ENCODE measurements at places on chromosomes 2 and 18.

GRCh38 chr2:68134120-68134519 lies 23.6 kb upstream of the PNO1 start:
- no peak for DNase-seq

- no peak for DNase-seq
Observed at GRCh38 chr2:8395718-8396117, 286.1 kb upstream of the ID2 start.

GRCh38 chr18:21763846-21764646 lies 23.5 kb downstream of the MIB1 start:
- DNase-seq = no peak

DNA sequence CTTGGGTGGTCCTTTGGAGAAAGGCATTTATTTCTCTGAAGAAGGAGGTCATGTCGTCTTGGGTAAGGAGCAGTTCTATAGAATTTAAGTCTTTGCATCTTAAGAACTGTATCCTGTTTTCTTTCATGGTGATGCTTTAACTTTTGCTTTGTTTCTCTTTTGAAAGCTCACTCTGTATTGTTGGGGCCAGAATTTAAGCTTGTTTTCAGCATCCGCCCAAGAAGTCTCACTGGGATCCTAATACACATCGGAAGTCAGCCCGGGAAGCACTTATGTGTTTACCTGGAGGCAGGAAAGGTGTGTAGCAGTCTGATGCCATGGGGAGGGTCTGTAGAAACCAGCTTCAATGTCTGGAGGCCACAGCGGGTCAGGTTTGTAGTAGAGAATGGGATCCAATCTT lies 64.7 kb upstream of the TTC39C start:
- no peak for DNase-seq

GRCh38 chr2:139403948-139404347 lies 623.8 kb upstream of the NXPH2 start:
- DNase-seq = no peak

DNA sequence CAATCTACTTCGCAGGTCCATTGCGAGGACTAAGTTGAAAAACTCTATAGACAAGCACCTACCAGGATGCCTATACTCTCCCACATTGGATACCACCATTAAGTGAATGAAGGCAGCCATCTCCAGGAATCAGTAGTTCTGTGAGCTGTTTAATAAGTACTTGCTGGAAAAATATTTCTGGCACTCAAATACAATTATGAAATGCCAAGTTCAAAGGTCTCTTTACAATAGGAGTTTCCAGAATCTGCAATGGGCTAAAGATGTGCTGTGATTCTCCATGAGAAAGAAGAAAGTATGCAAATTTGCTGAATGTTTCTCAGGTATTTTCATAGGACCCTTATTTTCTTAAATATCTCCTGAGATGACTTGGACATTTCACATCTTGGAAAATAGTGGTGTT lies 103.0 kb downstream of the AP1S3 start:
- no peak for DNase-seq

DNA sequence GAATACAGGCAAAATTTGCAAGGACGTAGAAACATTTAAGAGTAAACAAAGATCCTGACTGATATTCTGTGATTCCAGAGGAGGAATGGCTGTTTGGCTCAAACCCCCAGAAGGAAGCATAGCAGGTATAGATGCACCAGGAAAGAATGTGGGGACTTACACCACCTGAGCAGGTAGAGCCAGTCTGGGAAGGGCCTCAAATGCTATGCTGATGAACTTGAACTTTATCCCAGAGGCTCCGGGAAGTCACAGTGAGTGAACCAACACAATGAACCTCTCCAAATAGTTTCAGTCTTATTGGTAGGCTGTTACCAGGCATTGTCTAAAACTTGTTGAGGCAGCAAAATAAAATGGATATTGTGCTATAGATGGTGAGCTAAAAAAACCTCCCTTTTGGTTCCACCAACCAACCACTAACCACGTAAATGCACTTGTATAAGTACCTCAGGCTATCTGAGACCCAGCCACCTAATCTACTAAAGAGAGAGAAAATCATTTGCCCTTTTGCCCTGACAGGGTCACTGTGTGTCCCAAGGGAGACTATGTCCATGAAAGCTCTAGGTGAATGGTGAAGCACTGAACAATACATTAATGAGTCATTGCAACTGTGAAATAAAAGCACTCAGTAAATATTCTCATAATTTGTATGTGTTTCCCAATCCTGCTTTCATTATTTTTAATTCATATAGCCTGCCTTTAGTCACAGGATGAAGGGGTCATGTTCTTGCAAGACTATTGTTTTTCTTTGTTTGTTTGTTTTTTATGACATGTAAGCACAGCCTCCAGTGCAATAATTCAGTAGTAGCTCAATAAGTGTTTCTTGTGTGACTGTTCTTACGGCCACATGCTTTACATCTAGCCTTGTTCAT lies 911.6 kb downstream of the EPHA4 start:
- DNase-seq = no peak

- DNase-seq = no peak
Observed at GRCh38 chr2:20430035-20430434, 16.8 kb upstream of the RHOB start.

DNA sequence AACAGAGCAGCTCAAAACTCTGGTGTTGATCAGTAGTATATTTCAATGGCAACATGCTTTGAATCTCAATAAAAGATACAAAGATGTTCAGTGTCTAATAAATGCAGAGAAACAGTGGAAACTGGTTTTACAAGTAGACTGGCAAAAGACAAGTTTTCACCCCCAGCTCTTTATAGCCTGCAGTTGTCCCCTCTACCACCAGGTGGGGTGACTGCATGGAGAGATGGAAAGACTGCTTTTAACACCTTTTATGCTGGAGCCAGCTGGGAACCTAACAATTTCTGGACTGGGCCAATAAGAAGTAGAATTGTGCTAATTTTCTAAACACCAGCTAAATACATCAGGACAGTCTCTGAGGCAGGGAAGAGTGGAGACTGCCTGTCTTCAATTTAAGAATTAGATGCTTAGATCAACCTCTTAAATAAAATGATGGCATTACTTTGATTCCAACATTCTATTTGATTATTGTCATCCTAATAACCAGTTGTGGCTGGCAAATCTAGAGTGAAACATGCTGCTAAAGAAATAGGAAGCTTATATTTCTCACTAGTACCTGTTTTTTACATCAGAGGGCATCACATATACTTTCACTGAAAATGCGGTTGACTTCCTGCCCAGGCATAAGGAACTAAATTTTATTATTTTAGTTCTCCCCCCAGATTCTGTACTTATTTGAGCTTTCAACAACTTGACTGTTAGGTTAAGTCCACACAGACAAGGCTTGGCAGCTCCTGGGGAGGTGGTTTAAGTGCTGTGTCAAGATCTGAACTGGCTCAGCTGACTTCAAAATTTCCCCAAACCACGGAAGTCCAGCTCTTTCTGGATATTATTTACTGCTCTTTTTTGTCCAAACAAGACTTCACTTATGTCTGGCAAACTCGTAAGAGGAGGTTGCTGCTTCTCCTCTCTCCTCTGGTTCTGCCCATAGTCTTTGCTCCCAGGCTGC lies 140.5 kb downstream of the TPGS2 start:
- DNase-seq = peak; percentile 26

- no peak for DNase-seq
Observed at GRCh38 chr2:186309901-186310300, 176.2 kb upstream of the ZC3H15 start.

GRCh38 chr18:5237083-5237722 lies 40.1 kb upstream of the AKAIN1 start:
- no peak for DNase-seq

GRCh38 chr18:49520661-49521145 lies 33.7 kb upstream of the C18orf32 start:
- DNase-seq = no peak

DNA sequence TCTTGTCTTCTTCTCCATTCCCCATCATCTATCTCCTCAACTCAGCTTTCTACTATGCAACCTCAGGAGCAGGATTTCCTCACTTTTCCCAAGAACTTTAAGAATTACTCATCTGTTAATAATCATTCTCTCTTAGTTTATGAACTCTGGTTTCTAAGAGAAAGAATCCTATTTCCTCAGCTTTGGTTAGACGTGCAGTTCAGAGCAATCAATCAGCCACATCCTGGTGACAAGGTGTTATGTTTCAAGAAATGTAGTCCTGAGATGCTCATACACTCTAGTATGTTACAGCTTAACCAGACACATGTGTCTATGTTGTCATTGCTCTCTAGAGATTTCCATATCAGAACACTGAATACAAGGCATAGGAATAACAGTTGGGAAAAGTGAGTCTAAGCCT lies 277.9 kb downstream of the MBD2 start:
- DNase-seq = no peak

DNA sequence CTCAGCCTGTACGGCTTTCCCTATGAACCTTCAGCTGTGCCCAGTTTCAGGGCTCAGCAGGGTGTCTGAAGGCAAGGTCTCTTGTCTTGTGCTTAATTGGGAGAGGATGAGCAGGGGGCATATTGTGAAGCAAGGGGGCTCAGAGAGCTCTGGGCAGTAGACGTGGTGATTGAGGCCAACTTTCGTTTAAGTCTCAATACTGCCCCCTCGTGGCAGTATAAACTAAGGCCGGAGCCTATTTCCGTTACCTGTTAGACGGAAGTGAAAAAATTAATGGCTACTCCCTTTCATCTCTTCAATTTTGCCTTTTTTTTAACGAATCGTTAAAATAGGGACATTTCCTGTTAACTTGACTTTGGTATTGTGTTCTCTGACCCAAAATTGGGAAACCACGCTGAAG lies 193.4 kb downstream of the TDRD15 start:
- DNase-seq = peak; percentile 64

DNA sequence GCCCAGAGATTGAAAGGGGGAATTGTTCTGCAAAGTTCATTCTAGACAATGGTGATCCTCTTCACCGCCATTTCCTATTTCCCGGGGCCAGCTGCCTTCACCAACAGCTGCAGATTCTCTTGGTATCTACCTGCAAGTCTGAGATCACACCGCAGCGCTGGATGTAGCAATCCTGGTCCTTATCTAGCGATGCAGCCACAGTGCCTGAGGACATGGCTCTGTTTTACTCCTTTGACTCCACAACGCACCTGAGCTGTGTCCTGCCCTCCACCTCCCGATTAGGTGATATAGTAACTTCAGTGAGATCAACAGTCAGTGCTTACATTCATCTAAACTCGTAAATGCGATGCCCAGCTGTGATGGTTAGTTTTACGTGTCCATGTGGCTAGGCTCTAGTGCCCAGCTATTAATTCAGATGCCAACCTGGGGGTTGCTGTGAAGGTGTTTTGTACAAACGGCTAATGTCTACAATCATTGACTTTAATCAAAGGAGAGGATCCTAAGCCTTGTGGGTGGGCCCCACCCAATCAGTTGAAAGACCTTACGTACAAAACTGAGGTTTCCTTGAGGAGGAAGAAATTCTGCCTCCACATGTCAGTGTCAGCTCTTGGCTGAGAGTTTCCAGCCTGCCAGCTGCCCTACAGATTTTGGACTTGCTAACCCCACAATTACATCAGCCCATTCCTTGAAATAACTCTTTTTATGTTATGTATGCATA lies 189.8 kb downstream of the SH3BP4 start:
- DNase-seq = no peak

DNA sequence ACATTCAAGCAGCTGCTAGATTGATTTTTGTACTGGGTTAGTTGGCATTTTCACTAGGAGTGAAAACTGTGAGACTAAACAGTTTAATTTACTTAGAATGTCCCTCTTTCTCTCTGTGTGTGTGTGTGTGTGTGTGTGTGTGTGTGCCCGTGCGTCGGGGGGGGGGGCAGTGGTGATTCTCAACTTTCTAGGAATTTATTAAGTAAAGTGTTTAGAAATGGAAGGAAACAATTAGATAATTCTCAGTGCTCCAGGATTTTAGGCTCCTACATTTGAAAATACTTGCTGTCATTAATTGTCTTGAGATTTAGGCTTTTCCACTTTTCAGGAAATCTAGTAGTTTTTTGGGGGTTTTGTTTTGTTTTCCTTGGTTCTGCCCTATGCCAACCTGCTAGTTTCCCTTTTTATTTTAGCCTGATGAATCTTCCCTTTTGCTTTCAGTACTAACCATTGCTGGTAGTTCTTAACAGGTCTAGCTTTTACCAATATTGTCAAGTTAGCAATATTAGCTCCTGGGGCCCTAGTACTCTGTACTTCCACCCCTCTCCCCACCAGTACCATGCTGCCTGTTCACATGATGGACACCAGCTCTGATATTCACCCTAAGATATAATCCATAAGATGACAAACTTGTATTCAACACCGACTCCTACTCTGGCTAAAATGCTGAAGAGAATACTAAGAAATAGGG lies 4.9 kb downstream of the EPAS1 start:
- DNase-seq = no peak

DNA sequence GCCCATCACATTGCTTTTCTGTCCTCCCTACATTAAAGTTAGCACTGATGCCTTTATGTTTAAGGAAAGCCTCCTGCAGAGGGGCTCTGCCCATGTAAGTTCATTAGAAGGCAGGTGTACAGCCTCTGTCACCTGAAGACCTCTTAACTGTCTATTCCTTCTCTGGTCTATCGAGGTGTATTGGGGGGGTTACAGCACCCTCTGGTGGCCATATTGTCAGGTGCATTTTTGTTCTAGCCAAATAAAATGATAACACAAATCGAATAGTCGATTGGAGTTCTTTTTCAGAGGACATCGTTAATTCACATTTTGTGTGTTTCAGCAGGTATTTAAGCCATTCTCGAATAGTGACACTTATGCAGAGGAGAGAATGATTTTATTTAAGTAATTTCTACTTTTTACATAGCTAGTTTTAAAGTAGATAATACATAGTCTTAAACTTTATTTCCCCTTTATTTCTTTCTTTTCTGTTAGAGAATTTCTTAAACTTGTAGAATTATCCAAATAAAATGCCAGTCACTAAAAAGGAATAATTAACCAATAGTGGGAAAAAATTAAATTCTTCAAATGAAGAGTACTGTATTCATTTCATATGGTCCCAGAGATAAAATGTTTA lies 136.8 kb downstream of the NEDD4L start:
- peak; percentile 10 for DNase-seq

DNA sequence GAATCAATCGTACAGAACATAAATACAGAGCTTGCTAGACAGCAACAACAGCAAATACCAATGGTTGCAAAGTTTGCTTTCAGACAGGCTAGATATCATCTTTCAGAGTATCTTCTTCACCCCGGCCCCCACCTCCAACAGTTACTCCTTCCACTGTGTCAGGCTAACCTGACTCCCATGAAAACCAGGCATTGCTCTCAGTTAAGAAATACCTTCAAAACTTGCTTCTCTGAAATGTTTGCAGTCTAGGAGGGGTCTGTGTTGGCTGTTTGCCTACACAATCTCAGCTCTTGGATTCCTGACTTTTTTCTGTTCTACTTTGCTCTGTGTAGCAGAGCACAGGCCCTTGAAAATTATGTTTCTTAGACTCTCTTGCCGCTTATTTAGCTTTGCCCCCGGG lies 599.5 kb upstream of the SYT4 start:
- no peak for DNase-seq

DNA sequence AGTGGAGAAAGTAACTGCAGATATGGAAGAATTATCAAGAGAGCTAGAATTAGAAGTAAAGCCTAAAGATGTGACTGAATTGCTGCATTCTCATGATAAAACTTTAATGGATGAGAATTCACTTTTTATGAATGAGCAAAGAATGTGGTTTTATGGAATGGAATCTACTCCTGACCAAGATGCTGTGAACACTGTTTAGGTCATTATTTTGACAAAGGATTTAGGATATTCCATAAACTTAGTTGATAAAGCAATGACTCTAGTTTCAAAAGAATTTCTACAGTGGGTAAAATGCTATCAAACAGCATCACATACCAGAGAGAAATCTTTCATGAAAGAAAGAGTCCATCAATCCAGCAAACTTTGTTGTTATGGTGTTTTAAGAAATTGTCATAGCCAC lies 1317.7 kb upstream of the ACVR2A start:
- DNase-seq = no peak

GRCh38 chr18:3059272-3059671 lies 46.3 kb upstream of the LPIN2 start:
- DNase-seq = no peak

Measured in MV-4-11 (cell line).